ENCODE measurements at places on chromosomes 5 and 9. TPM values are rescaled to one million over a fixed set of nuclear protein-coding genes. Genes with fewer than 3 reads are reported as not detected.

DNA sequence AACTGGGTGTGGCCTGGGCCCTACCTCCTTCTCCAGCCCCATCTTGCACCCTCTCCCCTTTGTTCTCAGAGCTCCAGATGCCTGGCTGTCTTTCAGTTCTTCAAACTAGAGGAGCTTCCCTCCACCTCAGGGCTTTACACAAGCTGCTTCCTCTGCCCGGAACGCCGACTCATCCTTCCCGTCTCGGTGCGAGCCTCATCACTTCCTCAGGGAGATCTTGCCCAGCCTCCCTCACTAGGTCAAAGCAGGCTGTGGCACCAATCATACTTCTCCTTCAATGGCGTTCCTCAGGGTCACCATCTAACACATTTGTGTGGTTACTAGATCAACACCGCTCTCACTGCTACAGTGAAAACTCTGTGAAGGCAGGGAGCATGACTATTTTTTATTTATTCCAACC is 56.2 kb upstream of the ZSWIM6 start:
- peak; percentile 82 for DNase-seq

DNA sequence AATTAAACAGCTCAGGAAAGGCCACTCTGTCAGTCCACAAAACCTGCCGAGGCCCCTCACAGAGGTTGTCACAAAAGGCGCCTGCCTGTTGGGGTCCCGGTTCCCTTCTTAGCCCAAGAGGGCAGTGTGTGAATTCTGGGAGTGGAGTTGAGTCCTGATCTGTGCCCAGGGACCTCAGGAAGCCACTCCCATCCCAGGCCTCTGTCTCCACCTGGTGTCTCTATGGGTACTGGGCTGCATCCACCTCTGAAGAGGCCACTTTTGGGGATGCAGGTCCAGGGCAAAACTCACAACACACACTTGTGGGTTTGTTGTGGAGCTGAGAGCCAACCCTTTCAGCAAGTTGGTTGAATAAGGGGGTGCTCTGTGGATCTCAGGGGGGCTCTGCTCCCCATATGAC is 74.3 kb upstream of the STXBP1 start:
- no peak for DNase-seq

- peak; percentile 73 for DNase-seq
These were observed 26.5 kb downstream of the SMC5 start for GRCh38 chr9:70285246-70285645.

DNA sequence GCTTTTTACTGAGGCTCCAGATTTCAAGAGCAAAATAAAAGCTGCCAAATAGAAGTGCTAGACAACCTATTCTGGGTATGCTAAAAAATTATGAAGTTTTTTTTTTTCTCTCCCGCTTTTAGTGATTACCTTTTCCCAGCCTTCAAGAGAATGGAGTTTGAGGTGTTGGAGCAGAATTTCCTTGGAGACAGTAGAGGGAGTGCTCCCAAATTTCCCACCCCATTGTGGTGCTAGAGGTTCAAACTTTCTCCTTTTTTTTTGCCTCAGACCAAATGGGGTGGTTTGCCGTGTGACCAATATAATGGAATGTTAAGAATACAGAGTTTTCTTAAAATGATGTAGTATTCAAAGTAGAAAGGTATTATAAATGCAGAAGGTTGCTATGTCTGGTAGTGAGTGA is 244.2 kb upstream of the RIOK2 start:
- DNase-seq: no peak

- no peak for DNase-seq
These were observed 8.2 kb upstream of the RUFY1 start for GRCh38 chr5:179542170-179542569.

DNA sequence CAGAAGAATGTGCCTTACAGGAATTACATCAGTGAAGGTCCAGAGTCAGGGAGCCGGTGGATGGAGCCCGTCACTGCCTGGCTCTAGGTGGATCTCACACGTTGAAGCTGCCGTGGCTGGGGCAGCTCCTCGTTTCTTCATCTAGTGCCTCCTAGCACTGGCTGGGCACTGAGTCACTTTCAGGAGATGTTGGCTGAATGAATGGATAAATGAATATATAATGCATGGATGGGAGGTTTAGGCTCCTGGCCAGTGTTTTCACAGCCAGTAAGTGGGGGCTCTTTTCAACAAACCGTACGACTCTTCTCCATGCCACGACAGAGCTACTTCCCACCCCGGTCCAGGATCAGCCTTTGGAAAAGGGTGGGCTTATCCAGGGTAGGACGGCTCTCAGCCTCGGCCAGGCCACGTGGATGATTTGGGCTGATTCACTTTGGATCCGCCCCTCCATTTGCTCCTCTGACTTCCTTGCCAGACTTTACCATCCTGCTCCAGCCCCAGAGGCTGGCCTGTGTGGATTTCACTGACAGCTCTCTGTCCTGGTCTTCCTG is 1.3 kb upstream of the SH3PXD2B start:
- DNase-seq: peak; percentile 70

DNA sequence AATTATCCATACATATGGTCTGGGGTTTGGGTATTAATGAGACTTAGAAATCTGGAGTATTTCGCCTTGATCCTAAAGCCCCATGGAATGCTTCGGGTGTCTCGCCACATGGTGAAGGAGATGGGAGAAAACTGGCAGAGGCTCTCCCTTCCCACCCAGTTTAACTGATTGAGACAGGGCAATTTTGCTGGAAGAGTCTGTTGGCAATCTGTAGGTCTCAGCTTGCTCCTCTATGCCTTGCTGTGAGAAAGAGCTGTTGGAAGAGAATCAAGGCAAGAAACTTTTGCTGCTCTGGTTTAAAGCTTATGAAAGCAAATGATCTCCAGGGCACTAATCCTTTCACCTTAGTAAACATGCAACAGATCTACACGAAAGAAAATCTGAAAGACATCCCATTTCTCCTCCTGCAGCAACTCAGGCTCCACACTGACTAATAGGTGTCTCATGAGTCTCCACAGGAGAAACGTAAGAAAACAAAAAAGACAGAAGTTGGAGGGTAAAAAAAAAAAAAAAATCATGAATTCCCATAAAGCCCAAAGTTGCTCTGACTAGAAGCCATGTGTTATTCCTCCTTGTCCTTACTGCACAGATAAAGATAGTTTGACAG is 369.9 kb downstream of the EFNA5 start:
- DNase-seq: no peak

DNA sequence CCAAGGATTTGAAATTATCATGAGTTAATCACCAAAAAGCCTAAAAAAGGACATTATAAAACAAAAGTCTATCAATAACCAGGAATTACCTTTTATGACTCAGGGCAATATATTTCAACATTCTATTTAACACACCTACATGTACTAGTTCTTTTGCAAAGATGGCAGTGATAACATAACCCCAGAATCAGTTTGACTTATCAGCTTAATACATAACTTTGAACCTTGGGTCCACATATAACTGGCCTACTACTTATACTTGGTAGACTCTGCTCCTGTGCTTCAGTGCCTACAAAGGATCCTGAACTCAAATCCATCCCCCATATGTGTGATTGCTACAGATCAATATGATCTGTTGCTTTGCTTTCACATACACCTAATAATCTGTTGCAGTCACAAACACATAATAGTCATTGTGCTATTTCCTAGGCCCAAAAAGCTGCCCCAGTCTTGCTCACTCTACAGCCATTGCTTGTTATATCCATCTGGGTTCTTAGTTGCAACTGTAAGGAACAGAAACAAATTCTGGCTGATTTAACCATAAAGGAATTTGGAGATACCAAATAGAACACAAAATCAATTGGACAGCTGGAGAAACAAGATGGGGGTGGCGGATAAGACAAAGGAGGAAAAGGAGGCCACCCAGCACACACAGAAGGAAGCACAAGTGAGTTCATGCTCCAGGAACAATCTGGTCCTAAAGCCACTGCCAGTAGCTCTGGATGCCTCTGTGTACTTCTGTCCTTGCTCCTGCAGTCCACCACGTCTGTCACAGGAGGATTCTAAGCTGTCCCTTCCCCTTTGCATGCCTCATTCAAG is 25.5 kb downstream of the DEPDC1B start:
- peak; percentile 38 for DNase-seq

- no peak for DNase-seq
These were observed 17.0 kb upstream of the FIBCD1 start for GRCh38 chr9:130955947-130956621.

DNA sequence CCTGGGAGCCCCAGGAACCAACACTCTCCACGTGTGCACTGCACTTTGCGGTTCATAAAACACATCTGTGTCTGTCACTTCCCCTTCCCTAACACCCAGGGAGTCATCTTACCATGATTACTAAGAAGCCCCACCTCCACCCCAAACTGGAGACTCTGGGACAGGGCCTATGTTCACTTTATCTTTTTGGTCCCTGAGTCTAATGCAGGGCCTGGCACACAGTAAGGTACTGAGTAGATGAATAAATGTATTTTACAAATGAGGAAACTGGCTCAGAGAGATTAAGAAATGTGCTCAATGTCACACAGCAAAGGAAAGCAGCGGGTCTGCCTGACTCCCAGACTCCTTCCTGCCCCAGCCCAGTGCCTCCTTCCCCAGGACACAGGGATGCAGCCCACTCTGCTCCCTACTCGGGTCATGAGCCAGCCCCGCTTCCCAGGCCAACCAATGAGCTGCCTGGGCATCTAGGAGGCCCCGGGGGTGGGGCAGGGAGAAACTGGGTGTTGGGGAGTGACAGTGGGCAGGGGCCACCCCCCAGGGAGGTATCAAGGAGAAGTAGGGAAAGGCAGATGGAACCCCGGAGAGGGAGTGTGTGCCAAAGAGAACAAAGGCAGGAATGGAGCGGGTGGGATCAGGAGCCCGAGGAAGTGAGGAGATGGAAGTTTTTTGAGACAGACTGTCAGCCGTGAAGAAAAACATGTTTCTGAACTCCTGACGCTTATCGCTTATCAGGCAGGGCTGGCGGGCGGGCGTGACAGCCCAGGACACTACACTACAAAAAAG is 30.5 kb downstream of the SHB start:
- no peak for DNase-seq

GRCh38 chr5:126519637-126520592 is 75.1 kb downstream of the ALDH7A1 start:
- DNase-seq: peak; percentile 40

DNA sequence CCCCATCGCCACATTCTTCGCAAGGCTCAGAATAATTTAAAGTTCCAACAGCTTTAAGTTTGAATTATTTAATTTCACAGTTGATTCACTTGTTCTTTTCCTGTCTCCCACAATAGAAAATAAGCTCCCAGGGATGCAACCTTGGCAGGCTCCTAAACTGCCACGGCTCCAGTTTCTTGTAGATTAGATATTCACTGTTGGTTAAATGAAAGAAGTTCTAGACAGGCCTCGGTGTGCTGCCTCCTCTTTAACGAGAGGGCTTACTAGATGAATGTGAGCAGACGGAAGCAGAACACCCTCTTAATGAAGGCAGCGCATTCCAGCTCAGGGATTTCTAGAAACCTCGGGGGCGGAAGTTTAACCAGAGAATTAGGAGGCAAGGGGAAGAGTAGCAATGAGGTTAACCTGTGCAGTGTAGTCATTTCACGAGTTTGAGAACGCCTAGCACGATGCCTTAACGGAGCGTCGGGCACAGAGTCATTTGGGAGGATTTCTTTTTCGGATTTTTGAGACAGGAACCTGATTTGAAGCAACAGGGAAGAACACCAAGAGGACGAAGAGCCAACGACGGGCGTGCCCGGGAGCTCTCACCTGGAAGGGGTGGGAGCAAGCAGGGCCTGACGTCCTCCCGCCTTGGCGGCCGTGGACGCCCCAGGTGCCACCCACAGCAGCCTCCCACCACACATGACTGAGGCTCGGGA is 637 bp upstream of the SMC5 start:
- peak; percentile 48 for DNase-seq

GRCh38 chr5:43227655-43228054 is 35.6 kb downstream of the NIM1K start:
- peak; percentile 64 for DNase-seq

DNA sequence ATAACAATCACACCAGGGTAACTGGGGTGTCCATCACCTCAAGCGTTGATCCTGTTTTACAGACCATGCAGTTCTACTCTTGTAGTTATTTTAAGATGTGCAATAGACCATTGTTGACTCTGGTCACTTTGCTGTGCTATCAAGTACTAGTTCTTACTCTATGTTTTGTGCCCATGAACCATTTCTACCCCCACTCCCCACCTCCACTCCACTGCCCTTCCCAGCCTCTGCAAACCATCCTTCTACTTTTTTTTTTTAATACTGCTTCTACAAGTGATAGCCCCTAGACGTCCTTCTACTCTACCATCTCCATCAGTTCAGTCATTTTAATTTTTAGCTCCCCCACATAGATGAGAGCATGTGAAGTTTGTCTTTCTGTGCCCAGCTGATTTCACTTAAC is 38.8 kb downstream of the EHMT1 start:
- no peak for DNase-seq

DNA sequence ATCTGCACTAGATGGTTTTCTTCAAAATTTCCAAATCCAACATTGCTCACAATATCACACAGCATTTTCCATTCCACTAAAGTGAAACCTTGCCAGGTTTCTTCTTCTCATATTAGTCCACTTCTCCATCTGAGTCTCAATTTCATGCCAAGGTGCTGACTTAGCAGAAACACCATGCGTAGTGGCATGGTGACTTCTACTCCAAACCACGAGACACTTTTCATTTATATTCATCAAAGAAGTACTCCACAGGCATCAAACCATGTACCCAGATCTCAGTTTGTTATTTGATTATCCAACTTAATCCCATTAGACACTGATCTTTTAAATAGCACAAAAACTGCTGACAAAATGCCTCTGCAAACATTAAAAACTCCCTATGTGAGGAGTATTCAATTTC is 233.4 kb upstream of the ITGA1 start:
- no peak for DNase-seq

GRCh38 chr5:11324521-11325289 is 563.7 kb upstream of the DAP start:
- no peak for DNase-seq

DNA sequence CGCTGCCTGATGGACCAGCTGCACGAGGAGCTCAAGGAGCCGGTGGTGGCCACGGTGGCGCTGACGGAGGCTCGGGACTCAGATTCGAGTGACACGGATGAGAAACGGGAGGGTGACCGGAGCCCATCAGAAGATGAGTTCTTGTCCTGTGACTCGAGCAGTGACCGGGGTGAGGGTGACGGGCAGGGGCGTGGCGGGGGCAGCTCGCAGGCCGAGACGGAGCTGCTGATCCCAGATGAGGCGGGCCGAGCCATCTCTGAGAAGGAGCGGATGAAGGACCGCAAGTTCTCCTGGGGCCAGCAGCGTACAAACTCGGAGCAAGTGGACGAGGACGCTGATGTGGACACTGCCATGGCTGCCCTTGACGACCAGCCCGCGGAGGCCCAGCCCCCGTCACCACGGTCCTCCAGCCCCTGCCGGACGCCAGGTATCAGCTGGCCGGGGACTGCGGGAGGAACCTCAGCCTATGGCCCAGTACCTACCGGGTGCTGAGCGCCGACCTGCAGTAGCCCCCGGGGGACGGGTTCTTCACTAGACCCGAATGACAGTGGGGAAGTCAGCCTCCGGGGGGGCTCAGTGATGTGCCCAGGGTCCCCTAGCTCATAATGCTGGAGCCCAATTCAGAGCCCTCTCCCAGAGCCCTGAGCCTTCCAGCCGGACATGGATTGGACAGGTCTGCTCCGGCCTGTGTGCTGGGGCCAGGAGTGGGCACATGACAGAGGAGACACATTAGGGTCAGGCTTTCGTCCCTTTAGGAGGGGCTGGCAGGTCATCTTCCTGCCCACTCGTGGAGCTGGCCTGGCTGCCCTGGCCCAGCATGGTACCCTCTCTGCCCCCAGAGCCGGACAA is 33.0 kb downstream of the USP20 start:
- no peak for DNase-seq

The ADRB2 gene
- 3.4 TPM for total RNA-seq

The CKMT2 gene
- total RNA-seq: 0.28 TPM

The IL31RA gene
- total RNA-seq: 0.90 TPM

The NOTCH1 gene
- 2.5 TPM for total RNA-seq

The FAM219A gene
- 4.8 TPM for total RNA-seq

The C5orf63 gene
- total RNA-seq: 0.72 TPM

The SNCB gene
- not detected for total RNA-seq

The INSL6 gene
- total RNA-seq: not detected

The TPD52L3 gene
- not detected for total RNA-seq

The AMBP gene
- not detected for total RNA-seq

Measured in IMR-90 (cell line).